H7 (cell line): ENCODE measurements at places on chromosomes 13 and 19.

DNA sequence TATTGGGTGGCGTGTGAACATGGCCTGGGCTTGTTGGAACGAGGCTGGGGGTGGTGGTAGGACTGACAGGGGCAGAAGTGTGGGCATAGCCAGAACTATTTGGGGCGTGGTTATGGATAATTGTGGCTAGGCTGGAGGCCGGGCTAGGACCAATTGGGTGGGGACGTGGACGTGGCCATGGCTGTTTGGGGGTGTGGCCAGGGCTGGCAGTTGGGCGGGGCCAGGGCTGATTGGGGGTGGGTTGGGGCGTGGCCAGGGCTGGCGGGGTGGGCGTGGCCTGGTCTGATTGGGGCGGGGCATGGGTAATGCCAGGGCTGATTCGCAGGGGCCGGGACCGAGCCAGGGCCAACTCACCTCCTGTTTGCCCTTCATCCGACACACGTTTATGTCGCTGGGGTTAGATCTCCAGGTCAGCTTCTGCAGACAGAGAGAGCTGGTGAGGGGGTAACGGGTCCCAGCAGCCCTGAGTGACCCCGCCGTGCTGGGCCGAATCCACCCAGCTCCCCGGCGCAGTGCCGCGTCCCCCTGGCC, 2.8 kb downstream of the SEMA6B start:
- DNase-seq, result peak; percentile 100

DNA sequence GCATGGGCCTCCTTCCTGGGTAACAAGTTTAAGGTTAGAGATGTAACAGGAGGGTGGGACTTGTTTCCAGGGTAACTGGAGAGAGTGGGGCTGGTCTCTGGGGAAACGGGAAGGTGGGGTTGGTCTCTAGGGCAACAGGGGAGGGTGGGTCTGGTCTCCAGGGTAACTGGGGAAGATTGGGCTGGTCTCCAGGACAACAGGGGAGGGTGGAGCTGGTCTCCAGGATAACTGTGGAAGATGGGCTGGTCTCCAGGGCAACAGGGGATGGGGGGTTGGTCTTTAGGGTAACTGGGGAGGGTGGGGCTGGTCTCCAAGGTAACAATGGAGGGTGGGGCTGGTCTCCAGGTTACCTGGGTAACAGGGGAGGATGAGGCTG, 36.5 kb downstream of the SPTBN4 start:
- peak; percentile 71 for DNase-seq

DNA sequence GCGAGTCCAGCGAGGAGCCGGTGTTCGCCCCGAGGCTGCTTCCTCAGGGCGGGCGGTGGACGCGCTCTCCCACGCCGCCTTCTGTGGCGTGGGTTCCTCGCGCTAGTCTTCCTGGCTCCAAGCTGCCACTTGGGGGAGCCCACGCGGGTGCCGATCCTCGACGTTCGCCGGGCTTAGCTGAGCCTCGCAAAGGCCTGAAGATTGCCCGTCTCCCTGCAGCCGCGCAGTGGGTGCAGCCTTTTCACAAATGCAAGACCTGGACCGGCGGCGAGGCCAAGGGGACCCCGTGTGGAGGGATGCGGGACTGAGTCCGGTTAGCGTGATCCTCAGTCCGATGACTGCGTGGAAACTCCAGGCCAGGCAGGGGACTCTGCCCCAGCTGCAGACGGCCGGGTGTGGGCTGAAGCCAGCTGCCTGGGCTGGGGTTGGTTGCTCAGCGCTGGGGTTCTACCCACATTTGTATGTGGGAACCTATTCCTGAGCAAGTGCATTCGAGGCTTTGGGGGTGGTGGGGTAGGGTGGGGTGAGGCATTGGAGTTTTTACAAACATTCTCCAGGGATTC, 16.6 kb upstream of the LRP3 start:
- peak; percentile 72 for DNase-seq

- DNase-seq, result peak; percentile 37
These were observed 3.9 kb upstream of the GPR183 start for GRCh38 chr13:99311137-99311536.

- DNase-seq, result no peak
These were observed 48.4 kb downstream of the ZNRF4 start for GRCh38 chr19:5503598-5503997.

DNA sequence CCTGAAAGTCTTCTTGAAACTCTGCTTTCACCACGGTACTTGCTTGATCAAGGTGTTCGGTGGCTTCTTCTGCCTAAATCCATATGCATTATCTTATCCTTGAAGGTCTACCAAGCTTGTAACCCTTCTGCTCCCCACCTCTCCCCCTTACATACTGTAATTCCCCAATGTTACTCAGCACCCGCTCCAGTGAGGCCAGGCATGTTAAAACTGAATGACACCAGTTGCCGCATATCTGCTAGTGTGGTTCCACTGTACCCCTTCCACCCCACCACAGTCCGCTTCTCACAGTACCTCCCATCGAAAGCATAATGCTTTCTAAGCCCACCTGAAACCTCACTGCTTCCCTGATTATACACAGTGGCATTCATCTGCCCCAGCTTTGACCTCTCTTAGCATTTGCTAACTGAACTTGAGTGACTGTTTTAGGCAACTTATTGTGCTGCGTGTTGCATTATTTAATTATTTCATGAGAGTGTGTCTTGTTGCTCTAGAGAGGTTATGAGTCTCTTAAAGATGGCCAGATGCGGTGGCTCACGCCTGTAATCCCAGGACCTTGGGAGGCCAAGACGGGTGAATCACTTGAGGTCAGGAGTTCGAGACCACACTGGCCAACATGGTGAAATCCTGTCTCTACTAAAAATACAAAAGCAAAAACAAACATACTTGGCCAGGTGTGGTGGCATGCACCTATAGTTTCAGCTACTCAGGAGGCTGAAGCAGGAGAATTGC, 87.6 kb upstream of the MBNL2 start:
- DNase-seq, result no peak

GRCh38 chr19:4023600-4024398, 16.3 kb downstream of the PIAS4 start:
- DNase-seq, result no peak

GRCh38 chr13:99227909-99228688, 27.4 kb downstream of the UBAC2 start:
- DNase-seq, result no peak

- peak; percentile 69 for DNase-seq
These were observed 386 bp downstream of the RRAS start for GRCh38 chr19:49639401-49640112.

GRCh38 chr13:52847322-52847681, 1.1 kb downstream of the PCDH8 start:
- no peak for DNase-seq

DNA sequence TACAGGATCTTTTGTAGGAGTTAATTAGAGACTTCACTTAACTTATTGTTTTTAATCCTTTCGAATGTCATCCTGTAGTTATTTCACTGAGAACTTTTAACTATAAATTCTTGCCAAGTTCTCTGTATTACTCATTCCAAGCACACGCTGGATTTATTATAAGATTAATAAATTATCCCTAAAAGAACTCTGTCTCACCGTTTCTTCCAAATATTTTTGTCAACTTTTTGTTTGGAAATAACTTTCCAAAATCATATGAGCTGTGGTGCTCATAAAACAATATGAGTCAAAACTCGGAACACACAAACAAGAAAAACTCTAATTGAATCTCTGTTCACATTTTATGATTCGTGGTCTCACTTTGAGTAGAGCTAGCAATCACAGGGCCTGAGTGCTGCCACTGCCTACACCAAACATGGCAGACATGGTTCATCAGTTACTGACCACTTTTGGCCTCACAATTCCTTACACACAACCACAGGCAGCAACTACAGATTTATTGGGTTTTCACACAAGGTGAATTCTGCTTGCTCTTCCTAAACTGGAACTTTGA, 412.0 kb downstream of the FGF14 start:
- no peak for DNase-seq

DNA sequence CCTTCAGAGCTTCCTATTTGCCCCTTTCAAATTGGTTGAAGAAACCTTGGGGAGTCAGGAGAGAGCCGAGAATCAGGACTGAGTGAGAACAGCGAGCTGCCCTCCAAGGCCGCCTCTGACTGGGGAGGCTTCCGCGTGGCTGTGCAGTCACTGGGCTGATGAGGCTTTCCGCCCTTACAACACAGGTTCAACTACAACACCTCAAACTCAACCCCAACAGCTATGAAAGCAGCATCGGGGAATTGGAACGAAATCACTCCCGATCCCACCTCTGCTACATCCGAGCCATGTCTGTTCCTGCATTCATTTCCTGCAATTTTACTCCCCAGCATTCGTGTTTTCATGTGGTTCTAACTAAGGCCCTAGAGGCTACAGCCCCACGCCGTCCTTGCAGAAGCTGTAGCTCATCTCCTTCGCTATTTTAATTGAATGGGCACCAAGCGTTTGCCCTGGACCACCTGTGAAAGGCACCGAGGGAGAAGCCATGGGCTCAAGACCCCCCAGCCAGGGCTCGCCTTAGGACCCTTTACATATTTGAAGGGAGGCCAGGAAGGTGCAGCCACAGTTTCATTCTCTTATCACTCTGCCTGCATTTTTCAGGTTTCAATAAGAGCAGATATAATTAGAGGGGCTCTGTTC, 12.3 kb upstream of the RASA3 start:
- no peak for DNase-seq

GRCh38 chr19:14674764-14675163, at the start of gene ADGRE3:
TSS of gene ADGRE3 (minus strand) at chr19:14674844. CDS start at chr19:14674770, 74 bp downstream.
- no peak for DNase-seq

DNA sequence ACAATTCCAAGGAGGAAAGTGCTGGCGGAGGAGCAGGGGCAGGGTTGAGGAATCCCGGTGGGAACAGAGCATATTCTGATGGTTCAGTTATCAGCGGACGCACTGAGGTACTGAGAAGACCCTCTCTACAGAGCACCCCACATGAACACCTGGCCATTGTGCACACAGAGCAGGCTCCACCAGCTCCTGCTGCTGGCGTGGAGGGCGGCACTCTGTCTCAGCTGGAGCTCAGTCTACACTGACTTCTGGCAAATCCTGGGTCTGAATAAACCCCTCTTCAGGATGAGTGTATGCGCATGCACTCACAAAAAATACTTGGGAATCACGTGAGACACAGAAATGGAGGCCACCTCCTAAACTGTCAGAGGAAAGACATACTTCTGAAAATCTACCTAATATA, 114.4 kb upstream of the IRS2 start:
- no peak for DNase-seq

DNA sequence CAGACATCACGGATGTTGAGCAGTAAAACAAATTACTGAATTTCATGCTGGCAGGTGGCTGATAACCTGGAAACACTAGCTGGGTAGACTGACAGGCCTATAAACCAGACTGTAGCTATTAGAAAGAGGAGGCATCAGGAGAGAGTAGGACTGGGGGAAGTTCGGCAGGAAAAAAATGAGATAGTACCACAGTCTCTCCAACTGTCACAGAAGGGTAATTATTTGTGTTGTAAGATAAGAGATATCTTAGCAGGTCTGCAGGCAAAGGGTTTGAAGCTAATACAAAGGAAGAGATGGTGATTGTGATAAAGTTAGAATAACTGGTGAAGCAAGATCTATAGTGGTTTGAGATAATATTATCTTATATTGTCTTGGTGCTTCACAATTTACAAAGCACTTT, 41.7 kb downstream of the MIPEP start:
- no peak for DNase-seq

- no peak for DNase-seq
These were observed 4.9 kb upstream of the OLFM2 start for GRCh38 chr19:9941231-9941630.

DNA sequence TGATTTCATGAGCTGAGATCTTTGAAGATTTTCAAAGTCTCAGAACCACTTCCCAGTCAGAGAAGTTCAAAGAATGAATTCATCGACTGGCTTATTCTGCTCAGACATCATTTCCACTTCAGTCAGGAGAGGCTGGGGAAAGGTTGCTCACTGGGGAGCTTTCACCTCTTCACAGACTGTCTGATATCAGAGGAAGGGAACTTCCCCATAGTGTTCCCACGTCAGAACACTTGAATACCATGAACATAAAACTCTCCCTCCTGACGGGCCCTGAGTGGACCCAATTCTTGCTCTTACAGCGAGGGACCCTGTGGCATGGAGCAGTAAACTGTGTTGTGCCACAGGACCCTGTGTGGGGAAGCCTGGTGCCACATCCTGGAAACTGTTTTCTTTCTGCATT, 492.6 kb downstream of the COG6 start:
- DNase-seq, result no peak

DNA sequence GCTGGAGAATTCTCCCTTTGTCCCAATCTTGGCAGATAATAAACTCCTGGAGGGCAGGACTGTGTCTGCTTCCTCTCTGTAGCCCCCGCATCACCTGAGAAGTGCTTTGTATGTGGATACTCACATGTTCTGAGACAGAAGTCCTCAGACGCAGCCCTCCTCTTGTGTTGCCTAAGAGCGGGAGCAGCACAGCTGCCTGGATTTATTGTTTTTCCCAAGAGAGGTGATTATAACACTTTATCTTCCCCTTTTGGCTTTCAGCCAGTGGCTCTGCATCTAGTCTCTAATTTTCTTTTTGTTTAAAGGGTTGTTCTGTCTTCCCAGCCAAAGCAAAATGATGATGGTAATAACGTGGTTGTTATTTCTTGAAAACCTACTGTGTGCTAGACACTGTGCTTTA, 36.1 kb downstream of the OLFM4 start:
- DNase-seq, result no peak

- no peak for DNase-seq
These were observed 34.3 kb upstream of the TNFSF11 start for GRCh38 chr13:42539670-42540069.

DNA sequence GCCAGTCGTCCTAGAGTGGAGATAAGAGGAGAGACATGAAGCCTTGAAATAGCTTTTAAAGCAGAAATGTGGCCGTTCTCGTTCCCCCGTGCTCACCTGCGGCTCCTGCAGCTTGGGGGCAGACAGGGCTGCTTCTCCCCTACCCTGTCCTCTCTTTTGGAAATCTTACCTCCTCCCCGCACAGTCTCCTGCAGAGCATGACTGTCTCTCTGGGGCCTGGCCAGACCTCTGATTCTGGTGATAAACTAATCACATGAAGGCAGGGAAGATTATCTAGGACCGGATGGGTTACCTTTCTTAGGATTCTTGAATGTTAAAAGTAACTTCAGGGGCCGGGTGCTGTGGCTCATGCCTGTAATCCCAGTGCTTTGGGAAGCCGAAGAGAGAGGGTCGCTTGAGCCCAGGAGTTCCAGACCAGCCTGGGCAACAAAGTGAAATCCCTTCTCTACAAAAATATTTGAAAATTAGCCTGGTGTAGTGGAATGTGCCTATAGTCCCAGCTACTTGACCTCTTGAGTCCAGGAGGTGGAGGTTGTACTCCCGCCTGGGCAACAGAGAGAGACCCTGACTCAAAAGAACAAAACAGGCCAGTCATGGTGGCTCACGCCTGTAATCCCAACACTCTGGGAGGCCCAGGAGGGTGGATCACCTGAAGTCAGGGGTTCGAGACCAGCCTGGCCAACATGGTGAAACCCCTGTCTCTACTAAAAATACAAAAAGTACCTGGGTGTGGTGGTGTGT, 8.1 kb downstream of the CEBPA start:
- DNase-seq, result peak; percentile 50

- DNase-seq, result peak; percentile 80
These were observed 473 bp upstream of the SCN1B start for GRCh38 chr19:35029737-35030256.

GRCh38 chr13:39159846-39160370, 121.7 kb downstream of the NHLRC3 start:
- no peak for DNase-seq
